Adipocyte (in vitro differentiated cells): ENCODE measurements at places on chromosomes 5 and 9.

DNA sequence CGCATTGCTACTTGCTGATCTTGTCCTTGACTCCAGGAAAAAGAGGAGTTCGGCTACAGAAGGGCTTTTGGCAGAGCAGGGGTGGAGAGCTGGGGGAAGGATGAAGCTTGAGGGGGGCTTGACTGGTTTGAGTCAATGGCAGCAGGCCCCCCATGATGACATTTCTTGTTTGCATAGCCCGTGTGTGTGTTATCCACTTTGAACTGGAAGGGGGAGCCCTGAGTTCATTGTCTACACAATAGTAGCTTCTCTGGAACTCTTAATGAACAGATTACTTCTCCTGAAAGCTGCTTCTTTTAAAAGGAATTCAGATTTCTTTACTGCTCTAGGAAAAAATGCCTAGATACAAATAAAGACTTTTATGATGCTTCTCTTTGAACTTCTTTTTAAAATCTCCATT lies 2.3 kb downstream of the IFNB1 start:
- DNase-seq: no peak

- no peak for DNase-seq
These were observed 107.6 kb downstream of the PDE8B start for GRCh38 chr5:77318060-77318459.

- no peak for DNase-seq
These were observed 45.3 kb upstream of the AKNA start for GRCh38 chr9:114433086-114433485.

GRCh38 chr5:124980163-124980941 lies 233.9 kb upstream of the ZNF608 start:
- no peak for DNase-seq

- DNase-seq: no peak
These were observed 61.0 kb downstream of the FBXW11 start for GRCh38 chr5:171945476-171945875.

DNA sequence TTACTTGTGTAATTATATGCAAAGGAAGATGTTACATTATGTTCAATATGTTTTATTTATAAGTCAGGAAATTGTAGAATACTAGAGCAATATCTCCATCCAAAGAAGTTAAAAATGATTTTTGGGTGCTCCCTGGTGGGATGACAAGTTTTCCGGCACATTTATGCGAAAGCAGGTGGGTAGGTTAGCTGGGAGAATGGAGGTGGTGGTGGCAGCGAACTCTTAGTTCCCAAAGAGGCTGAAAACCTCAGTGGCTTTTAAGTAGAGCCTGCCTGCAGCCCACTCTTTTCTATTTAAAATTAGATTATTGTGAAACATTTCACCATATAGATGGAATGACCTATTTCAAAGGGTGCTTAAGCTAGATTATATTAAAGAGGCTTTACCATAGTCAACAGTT lies 51.8 kb downstream of the ANKRD33B start:
- no peak for DNase-seq

DNA sequence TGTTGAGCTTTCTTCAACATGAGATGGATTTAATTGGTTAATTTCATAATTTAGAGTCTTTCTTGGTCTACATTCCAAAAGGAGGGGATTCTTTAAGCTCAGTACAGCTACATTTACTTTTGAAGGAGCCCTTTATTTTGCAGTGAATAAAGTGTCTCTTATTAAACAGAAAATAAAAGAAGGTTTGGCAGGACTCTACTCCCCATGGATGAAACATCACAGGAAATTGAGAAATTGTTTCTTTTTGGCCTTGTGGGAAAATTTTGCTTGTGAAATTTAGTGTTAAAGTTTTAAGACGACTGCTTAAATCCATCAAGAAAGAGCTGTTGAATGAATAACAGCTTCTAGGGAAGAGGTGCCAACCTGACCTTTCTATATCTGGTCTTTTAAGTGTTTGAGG lies 187.7 kb downstream of the NTRK2 start:
- DNase-seq: no peak

- no peak for DNase-seq
These were observed 18.1 kb downstream of the PRKACG start for GRCh38 chr9:68995776-68996175.

- DNase-seq: no peak
These were observed 64.5 kb downstream of the TMEM161B start for GRCh38 chr5:88203981-88204750.

DNA sequence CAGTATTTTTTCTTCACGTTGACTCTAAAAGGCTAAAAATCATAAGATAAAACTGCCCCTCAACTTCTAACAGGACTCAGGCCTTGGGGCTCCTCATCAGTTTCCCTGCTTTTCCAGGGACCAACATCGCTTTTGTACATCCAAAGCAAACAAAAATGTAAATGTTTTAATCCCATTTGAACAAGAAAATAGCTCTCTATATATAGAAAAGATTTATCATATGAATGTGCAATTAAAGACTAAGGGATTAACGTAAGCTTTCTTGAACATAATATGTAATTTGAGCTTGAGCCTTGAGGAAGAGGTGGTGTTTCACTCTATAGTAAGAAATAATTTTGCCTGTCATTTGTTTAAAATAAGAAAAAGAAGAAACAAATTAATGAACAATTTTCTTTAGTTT lies 547.2 kb upstream of the ACO1 start:
- DNase-seq: no peak

- DNase-seq: no peak
These were observed 14.1 kb downstream of the UGT3A2 start for GRCh38 chr5:36052538-36052937.

DNA sequence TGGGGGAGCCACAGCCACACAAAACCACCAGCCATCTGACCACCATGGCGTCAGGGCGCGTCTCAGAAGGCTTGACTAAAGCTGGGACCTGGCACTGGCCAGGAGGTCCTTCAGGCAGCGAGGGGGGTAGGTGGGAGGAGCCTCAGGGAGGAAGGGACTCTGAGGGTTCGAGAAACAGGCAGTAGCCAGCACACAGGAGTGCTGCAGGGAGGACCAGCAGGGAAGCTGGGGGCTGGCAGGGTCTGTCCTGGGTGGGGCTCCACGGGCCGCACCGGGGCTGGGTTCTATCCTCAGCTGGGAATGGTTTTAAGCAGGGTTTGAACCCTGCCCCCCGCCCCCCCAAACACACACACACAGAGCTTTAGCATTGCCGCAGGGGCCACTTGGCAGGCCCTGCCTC lies 7.4 kb downstream of the FAM163B start:
- no peak for DNase-seq

DNA sequence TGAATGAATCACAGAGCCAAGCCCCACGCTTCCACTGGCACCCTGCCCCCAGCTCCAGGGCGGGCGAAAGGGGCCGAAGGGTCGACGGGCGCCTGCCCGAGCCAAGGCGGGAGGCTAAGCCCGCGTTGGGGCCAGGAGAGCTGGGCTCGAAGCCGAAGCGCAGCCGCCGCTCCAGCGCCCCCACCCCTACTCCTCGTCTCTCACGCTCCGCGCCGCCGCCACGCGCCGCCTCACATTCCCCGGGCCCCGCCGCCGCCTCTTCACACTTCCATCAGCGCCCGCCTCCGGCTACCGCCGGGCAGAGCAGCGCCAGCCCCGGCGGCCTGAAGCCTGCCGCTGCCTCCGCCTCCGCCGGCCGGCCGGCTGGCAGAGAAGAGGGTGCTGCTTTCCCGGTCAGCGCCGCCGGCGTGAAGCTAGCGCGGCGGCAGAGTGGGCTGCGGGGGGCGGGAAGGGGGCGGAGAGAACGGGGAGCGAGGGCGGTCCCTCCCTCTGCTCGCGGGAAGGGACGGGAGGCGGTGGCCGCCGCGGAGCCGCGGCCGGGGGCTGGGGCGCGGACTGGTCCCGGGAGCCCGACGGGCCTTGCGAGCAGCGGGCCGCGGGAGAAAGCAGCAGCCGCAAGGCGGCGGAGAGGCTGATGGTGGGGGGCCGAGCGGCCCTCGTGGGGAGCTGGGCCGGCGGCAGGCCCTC lies at the start of gene HOMER1:
Gene HOMER1, minus strand, starts transcription at position 431 of the 687 bp plus-strand sequence. CDS start 1,360 bp downstream, outside the sequence.
- DNase-seq: peak; percentile 91

DNA sequence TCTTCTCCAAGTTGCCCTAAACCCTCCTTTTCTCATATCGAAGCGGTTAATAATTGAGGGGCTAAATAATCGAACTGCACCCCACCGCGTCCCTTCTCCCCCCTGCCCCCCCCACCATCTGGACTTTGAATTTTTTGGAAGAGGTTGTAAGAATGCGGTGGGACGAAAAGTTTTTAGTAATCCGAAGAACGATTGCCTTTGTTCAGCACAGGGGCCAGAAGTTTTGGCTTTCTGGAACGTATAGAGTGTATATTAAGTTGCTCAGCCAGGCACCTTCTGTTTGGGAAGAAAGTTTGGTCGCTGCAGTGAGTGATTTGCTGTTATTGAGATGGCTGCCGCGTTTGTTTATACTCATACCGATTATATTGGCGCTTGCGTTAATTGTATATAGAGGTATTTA lies 518 bp downstream of the ERBIN start:
- peak; percentile 58 for DNase-seq

- no peak for DNase-seq
These were observed 145.1 kb upstream of the RAI14 start for GRCh38 chr5:34511063-34511462.

- no peak for DNase-seq
These were observed 64.9 kb downstream of the CFAP95 start for GRCh38 chr9:69885474-69885929.

- no peak for DNase-seq
These were observed 44.1 kb upstream of the ITGA2 start for GRCh38 chr5:52945040-52945439.

GRCh38 chr5:129991780-129992179 lies 87.5 kb downstream of the CHSY3 start:
- DNase-seq: no peak

DNA sequence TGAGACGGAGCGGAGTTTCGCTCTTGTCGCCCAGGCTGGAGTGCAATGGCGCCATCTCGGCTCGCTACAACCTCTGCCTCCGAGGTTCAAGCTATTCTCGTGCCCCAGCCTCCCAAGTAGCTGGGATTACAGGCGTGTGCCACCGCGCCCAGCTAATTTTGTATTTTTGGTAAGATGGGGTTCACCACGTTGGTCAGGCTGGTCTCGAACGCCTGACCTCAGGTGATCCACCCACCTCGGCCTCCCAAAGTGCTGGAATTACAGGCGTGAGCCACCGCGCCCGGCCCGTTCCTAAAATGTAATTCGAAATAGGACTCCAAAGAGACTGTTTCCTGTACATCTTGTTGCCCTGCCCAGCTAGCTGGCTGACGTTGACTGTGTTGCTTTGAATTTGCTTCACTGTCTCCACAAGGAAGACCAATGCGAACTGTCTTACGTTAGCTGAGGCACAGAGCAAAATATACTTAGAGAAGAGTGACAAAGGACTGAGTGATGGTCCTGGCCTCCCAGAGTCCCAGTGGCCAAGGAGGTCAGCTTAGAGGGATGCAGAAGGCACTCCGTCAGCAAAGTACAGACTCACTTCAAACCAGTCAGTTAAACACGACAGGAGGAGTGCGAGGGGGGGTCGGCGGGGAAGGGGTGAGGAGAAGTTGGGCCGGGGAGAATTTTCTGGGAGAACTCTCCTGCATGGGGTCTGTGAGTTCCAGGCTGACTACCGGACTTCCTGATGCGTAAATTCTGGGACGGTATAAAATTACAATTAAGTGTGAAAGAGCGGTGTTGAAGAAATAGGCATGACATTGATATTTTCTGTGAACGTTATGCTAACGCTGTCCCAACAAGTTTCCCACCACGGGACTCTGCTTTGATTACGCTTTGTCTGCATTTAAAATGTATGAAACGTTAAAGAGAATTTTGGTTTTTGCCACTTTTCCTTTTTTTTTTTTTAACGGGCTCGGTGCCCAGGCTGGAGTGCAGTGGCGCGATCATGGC lies 6.8 kb upstream of the TRIM41 start:
- DNase-seq: no peak

DNA sequence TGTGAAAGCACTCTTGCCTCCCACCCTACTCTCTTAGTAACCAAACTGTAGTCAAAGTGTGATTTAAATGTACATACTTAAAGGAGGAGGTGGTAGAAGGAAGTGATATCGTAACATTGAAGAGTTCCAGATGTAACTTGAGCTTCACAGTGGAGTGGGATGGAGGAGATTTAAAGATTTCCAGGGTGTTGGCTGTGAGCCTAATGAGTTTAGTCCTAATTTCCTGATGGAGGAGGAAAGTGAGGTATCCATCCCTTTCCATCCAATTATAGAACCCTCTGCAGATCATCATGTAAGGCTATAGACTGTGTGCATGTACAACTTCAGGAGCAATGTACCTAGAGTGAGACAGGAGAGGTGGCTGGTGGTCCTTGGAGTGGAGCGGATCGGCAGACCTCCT lies 1163.9 kb upstream of the SEMA6A start:
- no peak for DNase-seq

GRCh38 chr9:72356041-72356582 lies 8.9 kb downstream of the ZFAND5 start:
- DNase-seq: peak; percentile 54

DNA sequence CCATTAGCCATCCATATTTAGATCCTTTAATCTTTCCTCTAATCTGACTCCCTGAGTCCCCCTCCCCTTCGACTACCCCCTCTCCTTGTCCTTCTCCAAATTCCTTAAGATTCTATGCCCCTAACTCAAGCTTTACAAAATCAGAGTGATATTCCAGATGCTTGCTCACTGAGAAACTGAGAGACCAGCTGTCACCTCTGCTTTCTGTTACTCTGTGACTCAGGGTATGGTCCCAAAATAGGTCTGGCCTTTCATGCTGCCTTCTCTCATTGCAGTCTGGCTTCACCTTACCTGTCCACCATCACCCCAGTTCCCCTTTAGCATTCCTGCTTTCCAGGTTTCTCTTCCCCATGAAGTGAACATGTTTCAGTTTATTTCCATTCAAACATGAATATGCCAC lies 383.3 kb upstream of the SLC30A5 start:
- no peak for DNase-seq

DNA sequence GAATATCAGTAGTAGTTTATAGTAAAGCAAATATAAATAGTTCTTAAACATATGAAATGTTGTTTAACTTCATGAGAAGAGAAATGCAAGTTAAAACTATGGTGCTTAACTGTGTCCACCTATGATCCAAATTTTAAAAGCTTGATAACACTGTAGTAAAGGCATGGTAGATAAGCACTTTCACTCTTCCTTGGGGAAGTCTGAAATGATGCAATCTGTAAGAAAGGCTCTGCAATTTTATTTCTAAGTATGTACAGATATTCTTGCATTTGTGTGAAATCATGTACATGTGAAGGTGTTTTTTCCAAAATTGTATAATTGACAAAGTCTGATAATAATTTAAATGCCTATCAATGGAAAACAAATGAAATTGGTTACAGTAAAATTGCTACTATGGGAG lies 66.9 kb downstream of the SYK start:
- peak; percentile 38 for DNase-seq

DNA sequence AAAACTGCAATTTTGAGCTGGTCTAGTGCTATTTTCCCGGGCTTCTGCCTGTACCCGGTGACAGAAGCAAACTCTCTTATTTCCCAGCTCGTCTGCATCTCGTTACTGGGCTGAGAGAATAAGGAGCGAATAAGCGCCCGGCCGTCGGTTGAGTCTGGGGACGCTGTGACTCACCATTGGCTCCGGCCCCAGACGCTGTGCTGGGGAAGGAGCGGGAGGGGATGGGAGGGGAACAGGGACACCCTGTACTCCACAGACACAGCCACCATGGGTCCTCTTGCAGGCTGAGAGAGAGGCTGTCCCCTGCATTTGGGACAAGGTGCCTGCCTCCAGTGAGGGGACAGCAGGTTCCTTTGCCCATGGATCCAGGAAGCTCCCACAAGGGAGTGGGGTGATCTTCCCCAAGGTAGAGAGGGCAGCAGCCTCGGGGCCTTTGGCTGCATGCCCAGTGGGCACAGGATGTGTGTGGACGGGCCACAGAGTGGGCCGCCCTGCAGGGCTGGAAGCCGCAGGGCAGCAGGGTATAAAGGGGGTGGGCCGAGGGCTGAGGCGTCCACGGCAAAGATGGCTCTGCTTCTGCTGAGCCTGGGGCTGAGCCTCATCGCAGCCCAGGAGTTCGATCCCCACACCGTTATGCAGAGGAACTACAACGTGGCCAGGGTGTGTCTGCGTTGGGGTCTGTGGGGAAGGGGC lies at the start of gene LCN9:
Gene LCN9, plus strand, starts transcription at position 552 of the 693 bp plus-strand sequence. Its CDS starts 13 bp downstream, at position 565.
- peak; percentile 22 for DNase-seq
